ENCODE measurements at places on chromosomes 11 and 22.
A peak's percentile ranks its signal among the peaks of the same experiment; 100 is the strongest.

GRCh38 chr11:101348786-101349185 is 219.2 kb upstream of the PGR start:
- DNase-seq, result no peak

- DNase-seq, result no peak
These were observed 45.7 kb downstream of the PACS1 start for GRCh38 chr11:66115638-66116301.

GRCh38 chr11:9428706-9429105 is 32.1 kb upstream of the ZNF143 start:
- no peak for DNase-seq

GRCh38 chr11:135027461-135027860 is 615.4 kb upstream of the B3GAT1 start:
- DNase-seq, result no peak

DNA sequence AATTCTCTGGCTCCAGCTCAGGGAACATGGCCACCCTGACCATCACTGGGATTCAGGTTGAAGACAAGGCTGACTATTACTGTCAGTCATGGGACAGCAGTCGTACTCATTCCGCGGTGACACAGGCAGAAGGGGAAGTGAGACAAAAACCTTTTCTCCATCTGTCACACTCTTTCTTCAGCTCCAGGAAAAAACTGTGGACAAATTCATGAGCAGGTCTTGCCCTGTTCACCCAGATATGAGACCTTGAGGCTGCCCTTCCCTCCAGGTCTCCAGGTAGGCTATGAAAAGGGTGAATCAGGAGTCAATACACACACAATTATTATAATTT is 39.4 kb upstream of the GGTLC2 start:
- DNase-seq, result no peak

DNA sequence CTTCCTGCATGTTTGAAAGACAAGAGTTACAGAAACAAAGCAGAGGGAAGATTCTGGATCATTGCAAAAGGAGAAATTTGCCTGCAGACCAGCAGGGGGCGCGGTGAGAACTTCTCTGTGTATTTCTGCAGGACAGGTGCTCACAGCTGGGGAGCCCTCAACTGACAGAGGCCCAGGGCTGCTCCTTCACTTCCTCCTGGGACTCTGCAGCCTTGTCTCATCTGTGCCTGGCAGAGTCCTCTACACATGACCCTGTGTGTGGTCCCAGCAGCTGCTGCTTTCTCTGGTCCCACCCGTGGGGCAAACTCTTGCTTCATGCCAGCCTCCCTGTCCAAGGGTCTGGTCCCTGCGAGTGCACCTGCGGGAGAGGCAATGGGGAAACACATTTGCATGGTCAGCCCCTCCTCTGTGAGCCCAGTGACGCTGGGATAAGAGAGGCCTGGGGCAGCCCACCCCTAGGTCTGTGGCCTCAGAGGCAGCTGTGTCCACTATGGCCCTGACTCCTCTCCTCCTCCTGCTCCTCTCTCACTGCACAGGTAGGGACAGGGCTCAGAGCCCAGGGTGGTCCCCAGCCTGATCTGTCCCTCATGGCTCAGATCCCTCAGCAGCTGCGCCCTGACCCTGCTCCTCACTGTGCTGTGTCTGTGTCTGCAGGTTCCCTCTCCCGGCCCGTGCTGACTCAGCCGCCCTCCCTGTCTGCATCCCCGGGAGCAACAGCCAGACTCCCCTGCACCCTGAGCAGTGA is 43.2 kb upstream of the VPREB1 start:
- peak; percentile 48 for DNase-seq

DNA sequence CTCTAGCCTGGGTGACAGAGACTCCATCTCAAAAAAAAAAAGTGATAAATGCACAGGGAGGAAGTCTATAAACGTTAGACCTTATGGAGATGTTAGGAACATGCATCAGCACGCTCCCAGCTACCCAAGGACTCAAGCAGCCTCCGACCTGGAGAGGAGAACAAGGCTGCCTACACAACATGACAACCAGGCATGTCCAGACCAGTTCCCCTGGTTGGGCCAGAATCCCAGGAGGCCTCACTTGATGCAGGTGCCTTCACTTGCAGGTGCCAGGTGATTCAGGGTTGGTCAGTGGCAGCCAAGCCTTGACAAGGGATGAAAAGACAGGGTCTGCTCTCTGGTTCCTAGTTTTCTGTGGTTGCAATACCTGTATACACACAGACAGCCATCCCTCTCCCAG is 5.9 kb downstream of the RANGAP1 start:
- DNase-seq, result no peak

DNA sequence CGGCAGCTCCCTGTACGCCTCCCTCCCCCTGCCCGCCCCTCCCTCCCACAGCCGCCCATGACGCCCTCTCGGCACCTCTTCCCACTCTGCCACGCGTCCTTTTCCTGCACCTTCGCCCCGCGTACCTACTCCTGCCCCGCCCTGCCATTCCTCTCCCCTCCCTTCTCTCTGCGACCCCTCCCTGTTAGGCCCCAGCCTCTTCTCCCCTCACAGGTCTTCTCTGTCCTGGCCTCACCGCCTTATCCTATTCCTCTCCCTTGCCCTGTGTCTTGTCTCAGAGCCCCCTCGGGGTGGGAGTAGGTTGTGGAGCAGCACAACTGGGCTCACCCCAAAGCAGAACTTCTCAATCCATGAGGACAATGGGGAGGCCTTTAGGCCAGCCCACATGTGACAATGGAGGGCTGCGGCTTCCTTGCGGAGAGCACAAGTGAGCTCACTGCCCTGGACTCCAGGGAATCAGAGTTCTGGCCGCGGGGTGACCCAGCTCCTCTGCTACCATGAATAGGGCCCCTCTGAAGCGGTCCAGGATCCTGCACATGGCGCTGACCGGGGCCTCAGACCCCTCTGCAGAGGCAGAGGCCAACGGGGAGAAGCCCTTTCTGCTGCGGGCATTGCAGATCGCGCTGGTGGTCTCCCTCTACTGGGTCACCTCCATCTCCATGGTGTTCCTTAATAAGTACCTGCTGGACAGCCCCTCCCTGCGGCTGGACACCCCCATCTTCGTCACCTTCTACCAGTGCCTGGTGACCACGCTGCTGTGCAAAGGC is 539 bp downstream of the SLC35C1 start:
- DNase-seq, result no peak

DNA sequence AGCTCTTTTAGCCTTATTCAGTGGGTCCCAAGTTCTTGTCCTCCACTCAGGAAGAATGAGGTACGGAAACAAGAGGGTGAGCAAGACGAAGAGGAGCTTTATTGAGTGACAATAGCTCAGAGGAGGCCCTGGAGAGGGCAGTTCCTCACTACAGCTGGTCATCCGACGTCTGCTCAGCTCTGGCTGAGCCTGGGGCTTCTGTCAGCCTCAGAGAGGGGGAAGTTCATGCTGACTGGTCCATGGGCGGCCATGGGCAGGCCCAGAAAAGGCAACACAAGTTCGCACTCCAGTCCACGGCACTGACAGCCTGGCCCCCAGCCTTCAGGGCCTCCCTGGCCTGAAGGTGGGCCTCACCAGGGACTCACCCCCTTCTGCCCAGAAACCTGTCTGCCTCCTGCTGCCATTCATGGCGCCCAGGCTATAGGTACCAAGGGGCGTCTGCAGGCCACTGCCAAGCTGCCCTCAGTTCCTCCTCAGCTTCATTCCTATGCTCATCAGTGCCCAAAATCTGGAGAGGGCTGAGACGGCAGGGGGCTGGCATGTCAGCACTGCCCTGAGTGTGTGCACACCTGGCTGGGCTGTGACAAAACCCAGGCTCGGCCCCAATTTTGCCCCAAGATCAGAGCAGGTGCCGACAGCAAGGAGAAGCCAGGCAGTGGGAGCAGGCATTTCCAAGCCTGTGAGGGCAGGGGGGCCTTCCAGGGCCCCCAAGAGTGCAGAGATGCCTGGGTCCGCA is 21.7 kb upstream of the KIAA0930 start:
- DNase-seq, result no peak

- no peak for DNase-seq
These were observed 569.3 kb downstream of the MIAT start for GRCh38 chr22:27226666-27227065.

GRCh38 chr11:13378316-13378715 is 84.7 kb downstream of the BTBD10 start:
- no peak for DNase-seq

DNA sequence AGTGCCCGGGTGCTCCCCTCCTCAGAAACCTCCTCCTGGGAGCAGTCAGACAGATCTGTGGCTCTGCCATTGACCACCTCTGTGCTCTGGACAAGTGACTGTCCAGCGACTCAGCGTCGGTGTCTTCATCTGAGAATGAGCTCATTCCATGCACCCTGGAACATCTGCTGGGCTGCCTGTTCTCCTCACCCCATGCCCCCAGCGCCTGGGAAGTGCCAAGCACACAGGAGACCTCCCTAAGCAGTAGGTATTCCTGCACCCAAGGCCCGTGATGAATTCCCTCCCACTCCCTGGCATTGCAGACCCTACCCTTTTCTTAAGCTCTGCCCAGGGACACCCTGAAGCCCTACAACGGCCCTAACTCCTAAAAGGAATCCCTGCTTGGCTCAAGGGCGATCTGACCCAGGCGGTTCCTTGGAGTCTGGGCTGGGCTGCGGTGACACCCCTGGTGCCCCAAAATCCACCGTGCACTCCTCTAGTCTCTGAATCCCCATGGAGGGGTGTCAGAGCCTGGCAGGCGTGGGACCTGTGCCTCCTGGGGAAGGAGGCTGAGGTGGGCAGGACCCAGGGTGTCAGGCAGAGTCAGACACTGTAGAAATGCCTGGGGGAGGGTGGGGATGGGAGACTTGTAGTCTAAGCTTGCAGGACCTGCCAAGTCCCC is 92.0 kb downstream of the CEP164 start:
- DNase-seq, result no peak

GRCh38 chr22:44329179-44329796 is 16.5 kb upstream of the SHISAL1 start:
- no peak for DNase-seq

DNA sequence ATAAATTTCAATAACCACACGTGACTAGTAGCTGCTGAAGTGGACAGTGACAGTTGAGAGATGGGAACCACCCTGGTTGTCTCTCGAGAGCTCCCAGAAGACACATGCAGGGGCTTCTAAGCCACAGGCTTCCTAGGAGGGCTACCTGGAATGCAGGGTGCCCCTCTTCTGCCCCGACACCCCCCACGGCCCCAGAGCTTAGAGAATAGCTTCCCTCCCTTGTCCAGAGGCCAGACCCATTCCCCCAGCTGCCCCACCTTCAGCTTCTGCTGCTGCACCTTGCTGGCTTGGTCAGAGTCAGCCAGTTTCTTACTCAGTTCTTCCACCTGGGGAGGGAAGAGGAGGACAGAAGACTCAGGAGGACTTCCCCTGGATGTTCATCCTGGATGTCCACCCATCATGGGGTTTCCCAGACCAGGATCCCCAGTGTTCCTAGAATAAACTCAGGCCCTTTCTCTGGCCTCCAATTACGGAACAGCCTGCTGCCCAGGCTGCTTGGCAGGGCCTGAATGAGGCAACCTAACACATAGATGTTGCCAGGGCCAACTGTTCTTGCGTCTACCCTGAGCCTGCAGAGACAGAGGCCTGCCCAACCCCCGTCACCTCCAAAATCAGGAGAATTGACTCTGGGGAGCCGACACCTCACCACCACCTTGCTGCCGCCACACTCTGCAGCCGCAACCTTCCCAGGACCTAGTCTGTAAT is 12.0 kb downstream of the IL18BP start:
- no peak for DNase-seq

GRCh38 chr22:28891156-28891733 is 7.9 kb downstream of the ZNRF3 start:
- no peak for DNase-seq

DNA sequence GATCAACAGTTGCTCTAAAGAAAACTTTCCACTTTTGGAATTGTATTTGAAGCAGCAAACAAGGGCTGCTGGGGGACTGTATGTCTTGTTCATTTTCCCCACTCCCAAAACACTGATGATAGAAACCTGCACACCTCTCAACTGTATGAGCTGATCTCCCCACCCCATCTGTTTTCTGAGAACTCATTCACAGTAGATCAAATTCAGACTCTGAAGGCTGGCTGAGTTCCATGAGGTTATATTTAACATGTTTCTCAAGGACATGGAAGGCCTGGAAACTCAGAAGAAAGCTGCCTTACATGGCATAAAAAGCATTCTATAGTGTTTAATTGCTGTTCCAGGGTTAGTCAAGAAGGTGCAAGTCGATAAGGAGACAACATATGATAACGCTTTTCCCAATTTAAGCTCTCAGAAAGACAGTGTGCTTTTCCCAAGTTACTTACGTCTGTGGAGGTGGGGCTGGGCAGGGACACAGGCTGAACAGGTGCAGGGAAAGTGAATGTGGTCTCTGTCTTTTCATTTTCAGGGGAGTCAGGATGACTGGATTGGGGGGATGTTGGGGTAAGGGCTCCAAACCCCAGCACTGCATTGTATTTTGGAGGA is 23.0 kb downstream of the LARGE2 start:
- no peak for DNase-seq

GRCh38 chr11:281486-282161 is 3.4 kb downstream of the NLRP6 start:
- no peak for DNase-seq

- DNase-seq, result peak; percentile 30
These were observed 760 bp upstream of the CELSR1 start for GRCh38 chr22:46537946-46538813.

GRCh38 chr11:1624621-1625020 is 2.7 kb upstream of the KRTAP5-4 start:
- no peak for DNase-seq

- DNase-seq, result no peak
These were observed 20.6 kb downstream of the STARD10 start for GRCh38 chr11:72773291-72773690.

GRCh38 chr11:77406396-77406795 is 67.5 kb downstream of the PAK1 start:
- DNase-seq, result no peak

DNA sequence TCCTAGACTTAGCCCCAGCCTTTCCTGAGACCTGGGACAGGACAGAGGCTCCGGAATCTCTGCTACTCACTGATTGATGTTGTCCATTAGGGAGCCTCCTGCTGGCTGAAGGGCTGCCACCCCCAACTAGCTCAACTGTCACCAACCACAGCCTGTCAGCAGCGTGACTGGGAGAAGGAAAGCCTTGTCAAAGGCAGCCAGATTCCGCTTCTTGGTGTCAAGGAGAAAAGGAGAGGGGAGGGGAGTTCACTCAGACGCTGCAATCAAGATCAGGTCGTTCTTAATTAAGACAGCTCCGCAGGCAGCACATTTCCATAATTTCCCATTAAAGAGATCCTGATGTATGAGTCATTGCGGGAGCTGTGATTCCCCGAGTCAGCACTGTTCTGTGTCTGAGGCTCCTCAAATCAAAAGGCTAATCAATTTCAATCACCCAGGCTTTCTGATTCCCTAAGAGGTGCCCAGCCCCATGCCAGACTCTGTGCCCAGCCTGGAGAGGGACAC is 152.8 kb upstream of the ZBED5 start:
- DNase-seq, result no peak

DNA sequence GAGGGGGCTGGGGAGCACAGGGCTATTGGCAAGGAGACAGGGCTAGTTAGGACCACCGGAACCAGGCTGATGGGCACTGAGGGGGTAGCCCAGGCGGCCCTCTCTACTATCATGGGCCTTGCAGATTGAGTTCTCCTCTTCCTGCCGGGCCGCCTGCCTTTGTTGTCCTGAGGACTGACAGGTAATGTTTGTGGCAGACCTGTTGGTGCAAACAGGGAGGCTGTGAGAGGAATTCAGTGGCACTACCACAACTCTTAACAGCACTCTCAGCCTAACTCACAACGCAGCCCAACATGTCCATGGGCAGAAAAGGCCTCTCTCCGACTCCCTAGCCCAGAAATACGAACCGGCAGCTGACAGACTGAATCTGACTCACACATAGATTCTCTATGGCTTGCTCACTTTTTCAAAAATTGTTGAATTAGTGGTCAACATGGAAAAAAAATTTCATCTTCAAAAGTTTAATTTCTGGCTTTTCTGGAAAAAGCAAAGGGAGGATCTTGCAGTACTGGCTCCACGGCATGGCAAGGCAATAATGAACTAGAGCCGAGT is 11.4 kb downstream of the KCNJ5 start:
- DNase-seq, result no peak
